ENCODE measurements at places on chromosomes 2 and 18. TPM values are rescaled to one million over a fixed set of nuclear protein-coding genes. Genes with fewer than 3 reads are reported as not detected.
A peak's percentile ranks its signal among the peaks of the same experiment; 100 is the strongest.

Gene EIF2AK2
- total RNA-seq = 149 TPM

Gene DSG4
- total RNA-seq = not detected

DNA sequence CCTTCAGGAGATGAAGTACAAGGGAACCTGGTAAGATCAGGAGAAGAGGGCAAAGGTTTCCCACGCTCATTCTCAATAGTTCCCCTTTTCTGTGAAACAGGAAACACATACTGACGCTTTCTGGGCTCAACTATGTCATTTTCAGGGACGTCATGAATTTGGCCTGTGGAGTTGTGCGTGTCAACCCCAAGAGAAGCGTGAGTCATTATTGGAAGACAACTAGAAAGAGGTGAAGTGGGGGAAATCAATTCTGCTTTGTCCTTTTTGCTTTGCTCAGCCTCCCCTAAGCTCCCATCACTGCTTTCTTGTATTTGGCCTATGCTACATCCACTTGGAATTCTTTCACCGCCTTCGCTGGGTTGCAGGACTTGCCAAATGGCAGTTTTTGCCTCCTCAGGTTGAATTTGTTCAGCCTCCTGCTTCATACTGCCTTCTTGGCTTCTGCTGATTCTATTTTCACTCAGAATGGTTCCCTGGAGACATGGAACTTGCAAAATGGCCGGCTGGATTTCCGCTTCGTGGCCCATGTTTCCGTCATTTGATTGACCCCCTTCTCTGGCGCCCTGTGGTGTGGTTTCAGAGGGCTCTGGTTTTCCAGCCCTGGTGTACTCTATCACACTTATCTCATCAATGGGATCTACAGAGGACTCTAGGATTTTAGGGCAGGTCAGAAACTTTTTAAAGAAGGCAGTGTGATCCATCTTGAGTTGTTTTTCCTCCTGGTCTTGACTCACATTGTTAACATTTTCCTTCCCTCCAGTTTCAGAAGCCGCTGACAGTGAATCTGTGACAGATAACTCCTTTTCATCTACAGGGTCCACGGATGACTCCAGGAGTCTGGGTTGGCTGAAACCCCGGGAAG is 93.3 kb downstream of the ALPK2 start:
- peaks cover 8% of the 10 kb centered on the region for H3K4me1 ChIP-seq
- H3K4me3 ChIP-seq = no peak overlapping the region
- H3K36me3 ChIP-seq = peaks cover 6% of the 10 kb centered on the region
- peak overlapping the region; percentile 9 for H3K27ac ChIP-seq

DNA sequence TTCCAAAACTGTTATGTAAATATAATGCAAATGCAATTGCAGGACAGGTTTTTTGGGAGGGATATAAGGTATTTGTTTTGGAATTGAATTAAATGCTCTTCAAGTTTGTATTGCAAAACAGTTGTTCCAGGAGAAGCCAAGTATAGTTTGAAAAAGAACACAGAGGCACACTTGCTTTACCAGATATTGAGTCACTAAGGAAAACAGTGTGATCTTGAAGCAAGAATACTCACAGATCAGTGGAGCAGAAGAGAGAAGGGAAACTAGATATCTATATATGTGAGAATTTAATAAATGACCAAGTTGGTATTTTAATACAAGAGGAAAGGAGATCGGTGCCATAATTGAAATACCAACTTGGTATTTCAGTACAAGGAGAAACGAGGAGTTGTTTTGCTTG is 178.9 kb downstream of the CAPN13 start:
- H3K4me3 ChIP-seq = no peak overlapping the region
- peaks cover 5% of the 10 kb centered on the region for H3K4me1 ChIP-seq
- peak; percentile 26 for DNase-seq
- H3K36me3 ChIP-seq = no peaks in the 10 kb centered on the region

- no peak overlapping the region for H3K27ac ChIP-seq
- no peaks in the 10 kb centered on the region for H3K36me3 ChIP-seq
- no peaks in the 10 kb centered on the region for H3K4me1 ChIP-seq
- no peaks in the 10 kb centered on the region for H3K27me3 ChIP-seq
- H3K4me3 ChIP-seq = no peak overlapping the region
Observed at GRCh38 chr18:41695441-41695840, 259.6 kb upstream of the PIK3C3 start.

GRCh38 chr2:28654663-28655320 is 96.8 kb upstream of the PPP1CB start:
- no peaks in the 10 kb centered on the region for H3K36me3 ChIP-seq
- H3K4me1 ChIP-seq = peaks cover 11% of the 10 kb centered on the region
- no peaks in the 10 kb centered on the region for H3K27me3 ChIP-seq
- H3K4me3 ChIP-seq = no peak overlapping the region

DNA sequence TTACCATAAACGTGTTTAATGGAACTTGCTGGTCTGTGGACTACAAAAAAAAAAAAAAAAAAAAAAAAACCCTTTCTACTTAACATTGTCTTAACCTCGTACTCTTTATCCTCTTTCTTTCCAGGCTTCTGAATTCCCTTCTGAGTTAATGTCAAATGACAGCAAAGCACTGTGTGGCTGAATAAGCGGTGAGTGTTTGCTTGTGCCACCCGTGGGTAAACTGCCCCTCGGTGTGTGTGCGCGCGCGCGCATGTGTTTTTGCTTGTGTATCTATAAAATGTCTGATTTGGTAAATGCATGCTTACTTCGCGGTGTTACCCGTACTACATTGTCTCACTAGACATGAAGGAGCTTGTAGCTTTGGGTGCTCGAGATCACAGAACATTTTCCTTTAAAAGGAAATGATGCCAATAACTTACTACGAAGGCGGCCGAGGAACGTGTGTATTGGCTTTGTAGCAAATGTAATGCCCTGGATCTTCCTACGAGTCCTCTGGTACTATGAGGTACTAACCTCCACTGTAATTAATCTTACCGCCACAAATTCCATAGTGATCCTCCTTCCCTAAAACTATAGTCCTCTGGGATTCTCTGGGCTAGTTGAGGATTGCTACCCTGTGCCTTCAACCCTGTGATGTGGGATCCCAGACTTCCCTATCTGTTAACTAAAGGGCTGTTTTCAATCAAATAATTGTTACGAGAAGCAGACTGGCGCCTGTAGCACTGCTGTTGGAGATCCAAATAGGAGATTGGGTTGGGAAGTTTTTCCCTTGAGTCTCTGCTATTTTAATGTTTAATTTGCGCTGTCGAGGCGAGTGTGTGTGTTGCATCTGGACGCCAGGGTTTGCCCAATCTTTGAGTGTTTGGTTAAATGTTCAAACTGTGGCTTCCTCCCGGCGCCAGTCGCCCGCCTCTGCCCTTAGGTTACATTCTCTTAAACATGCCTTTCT is 1.1 kb downstream of the ID2 start:
- H3K4me1 ChIP-seq = peaks cover 27% of the 10 kb centered on the region
- peak; percentile 45 for DNase-seq
- H3K4me3 ChIP-seq = peak overlapping the region; percentile 93
- H3K27me3 ChIP-seq = no peaks in the 10 kb centered on the region

DNA sequence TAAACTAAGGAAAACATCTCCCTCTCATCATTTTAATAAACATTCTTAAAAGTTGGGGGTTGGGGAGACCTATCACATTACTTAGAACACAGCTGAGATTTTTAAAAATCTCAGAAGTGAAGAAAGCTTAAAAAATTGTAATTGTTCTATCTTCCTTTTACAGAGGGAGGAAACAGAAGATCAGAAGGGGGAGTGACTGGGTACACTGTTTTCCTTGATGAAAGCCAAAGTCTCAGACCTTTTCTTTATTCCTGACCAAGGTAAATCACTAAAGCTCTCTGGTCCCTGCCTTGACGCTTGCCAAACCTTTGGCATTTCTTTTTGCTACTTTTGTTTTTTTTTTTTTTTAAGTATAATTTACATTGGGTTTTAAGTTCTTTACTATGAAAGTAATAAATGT is 85.0 kb upstream of the DTNB start:
- no peak overlapping the region for H3K27ac ChIP-seq
- DNase-seq = no peak
- H3K4me3 ChIP-seq = no peak overlapping the region
- peaks cover 13% of the 10 kb centered on the region for H3K36me3 ChIP-seq
- peaks cover 3% of the 10 kb centered on the region for H3K4me1 ChIP-seq

Gene PEX13
- total RNA-seq = 28.8 TPM

Gene OXER1
- total RNA-seq = 0.43 TPM

Gene KCNF1
- total RNA-seq = 1.6 TPM

Gene LDAH
- total RNA-seq = 25.7 TPM

GRCh38 chr2:23940718-23941620 is 706 bp downstream of the UBXN2A start:
- H3K4me1 ChIP-seq = peaks cover 4% of the 10 kb centered on the region
- H3K27ac ChIP-seq = peak overlapping the region; percentile 82
- DNase-seq = peak; percentile 44
- H3K36me3 ChIP-seq = no peaks in the 10 kb centered on the region
- H3K4me3 ChIP-seq = peak overlapping the region; percentile 89

All from astrocyte (in vitro differentiated cells and primary cell).